ENCODE measurements at places on chromosomes 2 and 18.

GRCh38 chr2:112483831-112484230 is 1.9 kb downstream of the TTL start:
- DNase-seq: no peak

DNA sequence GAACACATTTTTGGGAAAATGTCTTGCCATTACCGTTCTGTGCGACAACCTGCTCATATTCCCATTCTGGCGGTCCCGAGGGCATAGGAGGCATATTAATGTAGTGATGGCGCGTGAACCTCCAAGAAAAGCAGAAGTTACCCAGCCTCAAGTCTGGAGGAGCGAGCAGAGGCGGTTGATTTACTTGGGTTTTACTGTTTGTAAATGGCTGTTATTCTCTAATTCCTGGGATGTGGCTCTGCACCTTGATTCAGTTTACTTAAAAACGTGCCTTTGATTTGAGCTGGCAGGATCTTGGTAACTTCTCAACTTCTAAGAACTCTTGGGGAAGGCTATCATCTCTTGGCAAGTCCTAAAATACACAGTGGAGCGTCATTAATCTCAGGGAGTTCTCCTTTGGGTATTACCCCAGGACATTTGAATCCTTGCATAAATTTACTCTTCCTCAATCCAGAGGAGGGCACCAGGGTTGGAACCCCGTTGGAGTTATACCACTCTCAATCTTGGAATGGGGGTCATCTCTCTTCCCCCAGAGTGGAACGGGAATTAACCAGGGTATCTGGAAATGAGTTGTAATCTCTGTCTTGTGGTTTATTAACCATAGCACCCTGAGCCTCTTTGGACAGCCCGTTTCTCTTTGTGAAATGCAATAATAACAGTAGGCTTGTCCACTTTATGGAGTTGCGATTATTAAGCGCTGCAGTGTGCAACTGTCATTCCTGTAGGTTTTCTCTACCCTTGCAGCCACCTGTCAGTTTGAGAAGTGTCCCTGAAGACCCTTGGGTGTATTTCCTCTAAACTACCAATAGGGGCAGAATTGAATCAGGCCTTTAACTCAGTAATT is 2.1 kb downstream of the HK2 start:
- no peak for DNase-seq

DNA sequence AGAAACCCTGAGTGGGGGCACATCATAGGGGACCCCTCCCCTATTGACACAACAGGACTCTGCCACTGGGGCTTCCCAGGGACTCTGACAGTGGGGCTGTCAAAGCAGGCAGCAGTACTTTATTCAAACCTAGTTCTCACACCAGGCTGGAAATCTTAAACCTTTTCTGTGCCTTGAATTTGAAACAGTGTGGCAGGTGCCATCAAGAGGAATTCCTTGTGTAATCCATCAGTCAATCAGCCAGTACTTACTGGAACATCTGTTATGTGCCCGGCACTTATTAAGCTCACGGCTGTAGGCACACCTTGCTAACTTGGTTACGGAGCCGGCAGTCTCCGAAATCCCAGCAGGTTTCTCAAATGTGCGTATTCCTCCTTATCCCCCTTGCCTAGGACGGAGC is 12.0 kb downstream of the GLI2 start:
- no peak for DNase-seq

GRCh38 chr2:156427074-156427473 is 9.1 kb upstream of the GPD2 start:
- no peak for DNase-seq

DNA sequence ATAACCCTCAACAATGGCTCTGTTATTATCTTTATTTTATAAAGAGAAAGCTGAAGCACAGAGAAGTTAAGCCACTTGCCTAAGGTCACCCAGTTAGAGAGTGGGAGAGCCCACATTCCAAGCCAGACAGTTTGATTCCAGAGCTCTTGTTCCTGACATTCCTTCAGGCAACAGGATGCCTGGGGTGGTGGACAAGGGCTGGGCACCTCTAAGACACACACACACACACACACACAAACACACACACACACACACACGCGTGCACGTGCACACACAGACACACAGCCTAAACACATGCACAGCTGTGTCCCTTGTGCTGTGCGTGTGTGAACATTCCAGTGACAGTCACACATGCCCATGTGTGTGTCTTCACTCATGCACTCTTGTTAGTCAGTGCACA is 26.4 kb downstream of the CELF4 start:
- DNase-seq: no peak

- DNase-seq: no peak
Measured at GRCh38 chr2:236271851-236272250, 7.6 kb upstream of the ASB18 start.

DNA sequence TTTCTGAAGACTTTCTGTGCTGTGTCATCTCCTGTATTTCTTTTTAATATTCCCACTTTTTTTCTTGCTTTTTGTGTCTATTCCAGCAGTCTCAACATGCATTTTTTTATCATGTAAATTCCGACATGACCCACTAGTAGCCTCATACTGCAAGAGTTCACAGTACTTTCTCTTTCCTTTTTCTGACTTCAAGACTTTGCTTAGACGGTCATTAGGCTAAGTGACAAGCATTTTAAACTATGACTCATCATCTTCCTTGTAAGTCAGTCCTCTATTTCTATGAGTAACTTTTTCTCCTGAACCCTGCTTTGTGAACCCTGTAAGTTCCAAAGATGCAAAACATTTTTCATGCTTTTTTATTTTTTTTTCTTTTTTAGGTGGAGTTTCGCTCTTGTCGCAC is 381.2 kb downstream of the TXNL1 start:
- peak; percentile 18 for DNase-seq

DNA sequence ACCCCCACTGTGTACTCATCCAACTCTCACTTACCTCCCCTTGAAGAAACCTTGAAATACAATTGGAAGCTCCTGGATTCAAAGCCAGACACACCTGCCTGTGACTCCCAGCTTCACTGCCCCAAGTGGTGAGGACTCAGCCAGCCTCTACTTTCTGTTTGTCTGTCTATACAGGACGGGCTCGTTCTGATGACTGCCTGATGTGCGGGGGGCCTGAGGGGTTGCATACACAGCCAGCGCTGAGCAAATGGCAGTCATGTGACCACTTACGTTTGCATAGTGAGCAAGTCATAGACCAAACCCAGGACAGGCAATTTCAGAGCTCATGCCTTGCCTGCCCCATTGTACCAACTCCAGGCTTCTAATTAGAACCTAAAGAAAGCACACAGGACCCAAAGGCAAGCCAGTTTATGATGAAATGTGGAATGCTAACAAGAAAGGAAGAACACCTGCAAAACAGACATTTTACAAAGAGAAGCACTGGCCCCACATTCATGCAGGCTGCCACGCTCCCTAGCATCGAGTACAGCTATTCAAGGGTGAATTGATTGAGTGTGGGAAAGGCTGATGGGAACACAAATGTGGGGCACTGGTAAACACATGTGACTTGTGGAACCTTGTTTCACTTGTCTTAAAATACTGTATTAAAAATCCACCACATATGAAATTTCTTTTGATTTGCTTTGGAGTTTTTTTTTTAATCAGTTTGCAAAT is 137.8 kb downstream of the LNPK start:
- no peak for DNase-seq

DNA sequence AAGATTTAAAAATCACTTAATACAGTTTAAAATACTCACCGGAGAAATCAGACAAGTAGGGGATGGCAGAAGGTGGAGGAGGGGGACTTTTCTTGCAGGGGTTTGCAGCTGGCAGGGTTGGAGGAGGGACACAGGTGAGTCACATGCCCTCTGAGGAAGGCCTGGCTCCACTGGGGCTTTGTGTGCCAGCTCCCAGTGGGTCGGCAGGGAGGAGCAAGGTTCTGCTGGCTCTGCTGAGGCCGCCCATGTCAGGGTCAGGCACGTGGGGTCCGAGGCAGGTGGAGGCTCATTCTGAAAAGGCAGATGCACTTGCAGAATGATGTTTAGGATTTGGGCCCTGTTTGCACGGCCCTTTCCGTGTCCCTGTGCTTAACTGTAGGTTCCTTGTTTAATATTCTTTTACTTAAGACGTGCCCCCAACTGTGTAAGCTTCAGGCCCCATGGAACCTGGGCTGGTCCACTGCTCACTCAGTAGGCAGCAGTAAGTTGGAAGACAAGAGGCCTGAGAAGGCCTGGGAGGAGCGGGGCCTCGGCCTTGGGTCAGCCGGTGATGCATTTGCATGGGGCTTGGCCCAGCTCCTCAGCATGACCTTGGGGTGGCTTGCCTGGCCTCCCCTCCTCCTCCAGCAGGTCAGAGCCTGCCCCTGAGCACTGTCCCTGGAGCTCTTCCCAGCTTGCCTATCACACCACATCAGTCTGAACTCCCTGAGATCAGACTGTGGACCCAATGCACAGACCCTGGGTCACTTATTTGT is 141.0 kb downstream of the GLI2 start:
- DNase-seq: no peak

GRCh38 chr2:71887196-71887595 is 260.5 kb downstream of the CYP26B1 start:
- no peak for DNase-seq

- DNase-seq: no peak
Measured at GRCh38 chr2:71631411-71631931, 178.1 kb downstream of the DYSF start.

DNA sequence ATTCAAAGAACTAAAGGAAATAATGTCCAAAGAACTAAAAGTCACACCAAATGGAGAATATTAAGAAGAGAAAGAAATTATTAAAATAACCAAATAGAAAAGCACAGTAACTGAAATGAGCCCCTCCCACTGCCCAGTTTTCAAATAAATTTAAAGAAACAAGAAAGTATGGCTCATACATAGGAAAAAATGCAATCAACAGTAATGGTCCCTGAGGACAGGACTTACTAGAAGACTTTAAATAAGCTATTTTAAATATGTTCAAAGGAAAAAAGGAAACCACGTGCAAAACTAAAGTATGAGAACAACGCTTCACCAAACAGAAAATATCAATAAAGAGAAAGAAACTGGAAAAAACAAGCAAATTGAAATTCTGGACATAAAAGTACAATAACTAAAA is 58.9 kb downstream of the TMEM131 start:
- DNase-seq: no peak

DNA sequence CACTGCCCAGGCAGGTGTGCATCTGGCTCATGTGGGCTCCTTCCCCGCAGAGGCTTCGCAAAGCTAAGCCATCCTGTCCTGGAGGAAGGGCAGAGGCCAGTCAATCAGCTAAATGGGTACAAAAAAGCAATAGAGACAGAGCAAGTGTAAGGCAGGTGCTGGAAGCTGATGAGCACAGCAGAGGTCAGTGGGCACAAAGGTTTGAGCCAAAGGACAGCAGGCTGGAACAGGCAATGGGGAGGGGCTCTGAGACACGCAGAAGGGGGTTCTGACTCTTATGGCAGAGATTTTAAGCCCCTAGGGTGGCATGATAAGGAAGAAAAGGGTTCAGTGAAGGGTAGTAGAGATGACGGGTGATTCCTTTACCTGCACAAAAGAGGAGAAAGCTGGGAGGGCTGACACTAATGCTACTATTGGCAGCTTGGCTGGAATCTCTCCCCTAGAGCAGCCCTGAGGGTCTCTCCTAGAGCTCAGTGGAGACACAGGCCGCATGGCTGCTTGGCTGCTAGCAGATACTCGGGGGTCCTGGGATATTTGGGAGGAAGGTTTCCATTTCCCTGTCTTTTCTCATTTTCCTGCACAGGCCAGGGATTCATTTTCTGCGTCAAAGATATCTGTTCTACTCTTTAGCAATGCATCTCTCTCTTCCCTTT is 132.4 kb downstream of the MYCN start:
- DNase-seq: no peak

DNA sequence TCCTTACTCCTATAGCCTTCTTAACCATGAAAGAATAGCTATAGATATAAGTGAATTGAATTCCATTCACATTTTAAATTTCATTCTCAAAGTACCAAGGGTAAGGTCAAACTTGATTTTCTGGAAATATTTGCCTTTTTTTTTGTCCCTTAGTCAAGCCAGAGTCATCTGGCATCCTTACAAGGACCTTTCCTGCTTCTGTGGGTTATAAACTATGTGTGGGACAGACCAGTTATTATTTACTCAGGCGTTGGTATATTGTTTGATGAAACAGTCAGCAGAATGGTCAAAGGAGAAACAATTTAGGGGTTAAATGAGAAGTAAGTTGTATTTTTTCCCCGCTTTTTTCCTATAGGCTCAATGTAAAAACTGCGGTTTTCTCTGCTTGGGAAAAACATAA is 1103.2 kb upstream of the ZEB2 start:
- DNase-seq: no peak

DNA sequence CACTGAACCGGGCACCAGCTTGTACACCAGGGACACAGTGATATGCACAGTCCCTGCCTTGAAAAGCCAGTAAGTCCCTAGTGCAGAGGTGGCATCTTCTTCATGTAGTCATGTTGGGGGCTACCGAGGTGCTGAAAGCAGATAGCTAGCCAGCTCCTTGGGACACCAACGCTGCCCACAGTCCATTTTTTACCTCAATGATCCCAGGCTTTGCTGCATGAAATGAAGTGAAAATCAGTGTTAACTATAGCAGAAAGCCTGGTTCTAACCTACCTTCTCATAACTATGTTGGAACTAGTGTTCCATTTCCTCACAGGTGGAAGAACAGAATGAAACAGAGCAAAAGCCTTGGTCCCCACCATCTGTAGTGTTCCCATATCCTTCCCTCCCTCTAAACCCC is 66.6 kb upstream of the EML6 start:
- DNase-seq: no peak

DNA sequence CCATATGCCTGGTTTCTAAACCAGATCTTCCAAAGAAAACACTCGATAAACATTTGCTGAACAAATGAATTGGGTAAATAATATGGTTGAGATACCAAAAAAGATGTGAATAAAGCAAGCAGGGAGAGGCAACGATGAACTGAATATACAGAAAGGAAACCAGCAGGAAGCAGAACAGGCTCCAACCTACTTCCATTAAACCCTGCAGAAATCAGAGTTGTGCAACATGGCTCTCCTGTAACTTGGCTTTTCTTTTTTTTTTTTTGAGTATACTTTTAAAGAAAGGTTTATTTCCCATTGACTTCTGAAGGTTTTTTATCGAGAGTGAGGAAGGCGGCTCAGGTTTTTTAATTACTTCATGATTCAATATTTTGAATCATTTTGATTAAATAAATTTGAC is 23.5 kb downstream of the ITSN2 start:
- no peak for DNase-seq

- no peak for DNase-seq
Measured at GRCh38 chr2:106054321-106054720, 139.8 kb downstream of the UXS1 start.

GRCh38 chr2:15624903-15625302 is 33.2 kb downstream of the DDX1 start:
- no peak for DNase-seq

DNA sequence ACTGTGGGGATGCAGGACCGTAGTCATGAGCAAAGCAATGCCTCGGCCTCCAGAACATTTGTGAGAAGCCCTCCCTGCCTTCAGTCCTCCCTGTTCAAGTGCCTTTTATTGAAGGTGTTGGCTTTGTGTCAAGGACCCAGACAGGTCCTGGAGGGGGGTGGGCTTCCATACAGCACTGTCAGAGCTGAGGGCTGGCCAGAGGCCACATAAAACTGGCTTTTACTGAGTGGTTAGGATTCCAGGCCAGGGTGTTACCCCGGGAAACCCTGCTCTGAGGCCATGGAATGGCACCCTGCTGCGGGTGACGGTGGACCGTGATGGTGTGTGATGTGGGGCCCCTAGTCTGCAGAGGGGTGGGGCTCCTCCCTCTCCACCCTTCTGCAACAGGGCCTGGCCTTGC is 41.6 kb downstream of the TOGARAM2 start:
- DNase-seq: no peak

GRCh38 chr18:3528231-3528630 is 78.3 kb downstream of the TGIF1 start:
- DNase-seq: no peak
